ENCODE measurements at places on chromosomes 3 and 15.

DNA sequence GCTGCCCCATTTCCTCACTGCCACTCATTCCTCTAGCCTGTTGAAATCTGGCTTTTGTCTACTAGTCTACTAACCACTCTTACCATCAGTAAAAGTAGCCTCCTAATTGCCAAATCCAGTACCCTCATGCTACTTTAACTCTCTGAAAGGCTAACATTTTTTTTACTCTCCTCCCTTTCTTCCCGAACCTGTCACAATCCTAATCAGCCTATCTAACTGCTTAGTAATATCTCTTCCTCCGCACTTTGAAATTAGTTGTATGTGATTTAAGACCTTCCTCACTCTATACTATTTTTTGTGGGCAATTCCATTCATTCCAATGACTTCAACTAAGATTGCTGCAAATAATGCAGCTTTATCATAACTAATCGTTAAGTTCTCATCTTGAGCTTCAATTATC lies 3.7 kb downstream of the SENP7 start:
- no peak for DNase-seq

DNA sequence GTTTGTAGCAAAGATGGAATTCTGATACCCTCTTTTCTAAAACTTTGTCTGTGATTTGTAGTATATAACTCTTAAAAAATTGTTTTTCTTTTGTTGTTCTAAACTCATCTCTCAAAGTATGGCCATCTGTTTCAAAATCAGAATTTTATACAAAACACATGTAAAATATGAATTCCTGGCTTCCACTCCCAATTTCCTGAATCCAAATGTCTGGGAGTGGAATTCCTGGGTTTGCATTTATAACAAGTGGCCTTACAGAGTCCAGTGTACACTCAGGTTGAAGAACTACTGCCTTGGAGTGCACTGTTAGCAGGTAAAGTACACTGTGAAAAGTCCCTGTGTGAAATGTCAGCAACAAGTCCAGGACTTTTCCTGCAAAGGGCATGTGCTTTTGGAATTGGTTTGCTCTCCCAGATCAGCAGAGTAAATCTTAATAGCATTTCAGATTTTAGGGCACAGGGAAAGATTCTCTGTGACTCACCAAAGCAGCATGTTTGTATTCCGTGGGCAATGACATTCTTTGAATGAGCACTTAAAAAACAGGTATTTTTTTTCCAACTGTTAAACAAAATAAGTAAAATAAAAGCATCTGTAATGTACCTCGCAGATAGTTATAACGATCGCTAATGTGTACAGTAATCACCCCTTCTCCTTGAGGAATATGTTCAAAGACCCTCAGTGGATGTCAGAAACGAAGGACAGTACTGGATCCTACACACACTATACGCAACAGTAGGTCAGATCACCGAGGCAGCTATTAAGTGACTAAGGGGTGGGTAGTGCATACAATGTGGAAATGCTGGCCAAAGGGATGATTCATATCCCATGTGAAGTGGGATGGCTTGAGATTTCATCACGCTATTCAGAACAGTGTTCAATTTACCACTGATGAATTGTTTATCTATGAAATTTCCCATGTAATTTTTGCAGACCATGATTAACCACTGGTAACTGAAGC lies 2.0 kb upstream of the CLDN16 start:
- no peak for DNase-seq

DNA sequence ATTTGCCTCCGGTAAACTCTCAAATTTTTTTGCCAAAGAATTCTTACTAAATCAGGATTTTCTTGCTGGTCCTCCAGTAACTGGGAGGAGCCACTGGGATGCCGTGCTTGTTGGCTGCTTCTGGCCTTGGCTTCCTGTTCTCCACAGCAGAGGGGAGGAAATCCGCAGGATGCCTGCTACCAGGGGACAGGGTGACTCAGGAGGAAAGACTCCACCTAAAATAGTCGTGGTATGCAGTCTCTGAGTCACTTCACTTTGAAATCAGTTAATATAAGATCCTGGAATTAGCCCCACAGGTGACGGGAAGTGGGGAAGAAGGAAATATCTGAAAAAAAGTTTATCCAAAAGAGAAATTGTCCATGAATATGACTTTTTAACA lies 6.5 kb upstream of the TM4SF18 start:
- DNase-seq = peak; percentile 73

- DNase-seq = peak; percentile 81
Measured at GRCh38 chr15:68829068-68829467, 8.4 kb upstream of the ANP32A start.

DNA sequence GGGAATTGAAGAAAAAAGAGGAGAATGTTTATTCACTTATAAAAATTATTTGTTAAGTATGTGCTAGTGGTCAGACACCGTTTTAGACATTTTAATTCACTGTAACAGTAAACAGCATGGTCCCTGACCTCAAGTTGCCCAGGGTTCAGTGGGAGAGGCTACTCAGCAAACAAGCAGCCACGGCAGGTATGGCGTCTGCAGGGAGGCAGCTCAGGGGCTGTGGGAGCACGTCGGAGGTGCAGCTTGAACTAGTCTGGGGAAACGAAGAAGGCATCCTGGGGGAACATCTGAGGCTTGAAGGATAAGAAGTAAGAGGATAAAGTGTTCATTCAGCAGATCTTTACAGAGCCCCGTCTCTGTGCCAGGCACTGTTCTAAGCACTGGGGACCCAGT lies 66.0 kb downstream of the CRTC3 start:
- DNase-seq = no peak

GRCh38 chr15:25772500-25772899 lies 90.6 kb downstream of the ATP10A start:
- no peak for DNase-seq

Data from KBM-7 (cell line).